Aorta (tissue), 5 donors: ENCODE measurements at places on chromosomes 12 and 14.

DNA sequence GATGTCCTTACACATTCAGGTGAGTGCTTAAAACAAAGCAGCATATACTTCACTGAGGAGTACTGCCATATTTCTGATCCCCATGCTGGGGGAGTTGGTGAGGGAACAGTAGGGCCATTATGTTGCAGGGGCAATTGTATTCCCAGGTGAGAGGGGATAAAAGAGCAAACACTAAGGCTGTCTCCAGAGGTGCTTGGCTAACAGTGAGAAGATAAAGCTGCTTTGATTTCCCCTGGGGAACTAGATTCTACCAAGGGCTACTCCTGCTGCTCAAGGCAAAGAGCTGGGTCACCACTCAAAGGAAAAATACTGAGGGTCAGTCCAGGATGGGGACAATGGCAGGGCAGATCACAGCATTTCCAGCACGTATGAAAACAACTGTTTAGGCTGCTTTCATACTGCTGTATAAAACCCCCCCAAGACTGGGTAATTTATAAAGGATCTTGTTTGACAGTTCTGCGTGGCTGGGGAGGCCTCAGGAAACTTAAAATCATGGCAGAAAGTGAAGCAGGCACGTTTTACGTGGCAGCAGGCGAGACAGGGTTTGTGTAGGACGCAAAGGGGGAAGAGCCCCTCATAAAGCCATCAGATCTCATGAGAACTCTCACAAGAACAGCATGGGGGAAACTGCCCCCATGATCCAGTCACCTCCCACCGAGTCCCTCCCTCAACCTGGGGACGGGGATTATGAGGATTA, 47.8 kb upstream of the OR5AU1 start:
- no peaks in the 10 kb centered on the region for H3K27me3 ChIP-seq
- no peaks in the 10 kb centered on the region for H3K4me1 ChIP-seq
- DNase-seq: no peak
- no peak overlapping the region for H3K27ac ChIP-seq
- H3K4me3 ChIP-seq: no peak overlapping the region

DNA sequence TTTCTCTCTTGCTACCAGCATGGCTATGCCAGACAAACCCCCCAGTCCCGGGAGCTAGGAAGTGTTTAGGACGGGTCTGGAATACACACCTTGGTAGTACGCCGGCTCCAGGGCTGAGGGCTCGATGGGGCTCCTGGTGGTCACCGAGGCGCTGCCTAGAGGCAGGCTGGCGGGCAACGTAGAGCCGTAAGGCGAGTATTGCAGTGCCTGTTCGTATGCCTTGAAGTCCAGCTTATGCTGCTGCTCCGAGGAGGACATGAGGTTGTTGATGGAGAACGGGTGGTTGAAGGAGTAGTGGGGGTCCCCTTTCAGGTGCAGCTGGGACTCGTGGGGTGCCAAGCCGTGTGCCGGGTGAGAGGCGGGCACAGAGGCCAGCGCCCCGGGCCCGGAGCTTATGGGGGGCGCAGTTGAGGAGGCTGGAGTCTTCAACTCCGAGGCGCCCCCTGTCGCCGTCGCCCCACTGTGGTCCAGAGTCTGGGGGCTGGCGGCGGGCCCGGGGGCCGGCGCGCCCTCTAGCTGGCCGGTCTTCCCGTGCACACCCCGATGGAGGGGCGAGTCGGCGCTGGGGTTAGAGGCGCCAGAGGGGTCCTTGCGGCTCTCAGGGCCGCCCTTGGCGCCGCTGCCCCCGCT, 3.6 kb downstream of the FOXA1 start:
- H3K27me3 ChIP-seq: no peaks in the 10 kb centered on the region
- H3K36me3 ChIP-seq: no peaks in the 10 kb centered on the region
- H3K4me1 ChIP-seq: no peaks in the 10 kb centered on the region
- DNase-seq: peak; percentile 75
- H3K27ac ChIP-seq: no peak overlapping the region

DNA sequence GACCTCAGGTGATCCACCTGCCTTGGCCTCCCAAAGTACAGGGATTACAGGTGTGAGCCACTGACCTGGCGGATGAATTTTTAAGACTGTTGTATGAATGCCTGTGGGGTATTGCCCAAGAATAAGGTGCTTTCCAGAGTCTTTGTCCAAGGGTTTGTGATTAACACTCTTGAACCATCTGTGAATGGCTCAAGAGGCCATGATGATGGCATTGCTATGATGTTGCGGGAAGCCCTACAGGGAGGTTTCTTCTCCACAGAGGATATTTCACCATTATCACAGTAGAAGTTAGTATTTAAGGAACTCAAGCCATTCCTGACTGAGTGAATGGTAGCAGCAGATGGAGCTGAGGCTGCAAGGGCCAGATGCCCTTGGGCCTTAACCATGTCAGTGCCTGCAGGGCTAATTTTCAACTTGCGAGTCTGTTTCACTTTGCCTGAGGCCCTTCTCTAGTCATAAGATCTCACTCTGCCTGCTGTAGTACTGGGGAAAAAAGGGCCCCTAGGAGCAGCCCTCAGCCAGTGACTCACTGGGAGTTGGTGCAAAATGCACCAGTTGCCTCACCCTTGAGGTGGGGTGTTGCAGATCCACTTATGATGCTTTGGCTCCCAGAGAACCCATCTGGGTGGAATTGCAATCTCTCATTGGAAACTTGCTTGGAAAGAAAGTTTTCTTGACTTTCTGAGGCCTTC, 108.6 kb upstream of the FLRT2 start:
- peaks cover 5% of the 10 kb centered on the region for H3K4me1 ChIP-seq
- H3K27ac ChIP-seq: no peak overlapping the region
- no peaks in the 10 kb centered on the region for H3K27me3 ChIP-seq
- H3K36me3 ChIP-seq: no peaks in the 10 kb centered on the region
- H3K4me3 ChIP-seq: no peak overlapping the region
- no peak for DNase-seq

DNA sequence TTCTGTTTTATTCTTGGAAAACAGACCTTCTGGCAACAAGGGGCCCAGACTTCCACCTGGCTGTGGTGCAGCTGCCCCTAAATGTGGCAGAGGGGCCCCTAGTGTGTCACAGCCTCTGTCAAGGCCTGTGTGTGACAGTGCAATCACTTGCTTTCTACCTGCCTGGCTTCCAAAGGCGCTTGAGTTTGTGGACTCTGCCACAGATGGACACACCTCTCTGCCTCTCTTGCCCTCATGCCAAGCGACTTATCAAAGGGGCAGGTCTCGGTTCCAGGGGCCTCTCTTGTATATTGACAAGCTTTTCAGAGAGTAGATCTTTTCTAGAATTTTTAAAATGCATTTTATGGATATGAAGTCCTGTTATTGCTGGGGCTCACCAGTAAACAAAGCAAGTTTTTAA, 217.2 kb downstream of the SLC15A4 start:
- no peak overlapping the region for H3K4me3 ChIP-seq
- H3K36me3 ChIP-seq: no peaks in the 10 kb centered on the region
- no peak overlapping the region for H3K27ac ChIP-seq
- no peaks in the 10 kb centered on the region for H3K27me3 ChIP-seq

DNA sequence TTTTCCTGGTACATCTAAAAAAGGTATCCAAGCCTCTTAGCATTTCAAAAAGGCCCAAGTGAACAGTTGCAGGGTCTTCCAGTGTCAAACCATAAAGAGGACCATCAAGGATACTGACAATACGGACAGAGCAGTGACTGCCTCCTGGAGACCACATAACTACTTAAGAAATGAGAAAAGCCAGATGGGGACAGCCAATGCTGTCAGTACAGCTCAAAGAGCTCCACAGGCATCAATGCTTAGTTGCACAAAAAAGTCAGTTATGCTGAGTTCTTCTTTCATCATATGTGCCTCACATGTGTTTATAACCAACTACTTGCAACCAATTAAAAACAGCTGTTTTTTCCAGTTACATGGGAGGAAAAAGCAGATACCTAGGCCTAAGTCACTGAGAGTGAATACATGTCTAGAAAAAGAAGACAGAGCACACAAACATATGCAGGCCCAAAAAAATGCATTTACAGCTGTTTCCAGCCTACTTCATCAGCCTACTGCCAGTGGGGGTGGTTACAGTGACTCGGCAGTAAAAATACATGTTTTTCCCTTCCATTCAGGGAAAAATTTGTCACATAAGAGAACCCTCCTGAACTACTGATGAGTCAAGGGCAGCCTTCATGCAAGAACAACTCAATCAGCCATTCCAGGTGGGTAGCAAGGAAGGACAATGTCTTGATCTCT, 84.0 kb downstream of the DCAF5 start:
- no peak overlapping the region for H3K4me3 ChIP-seq
- peaks cover 5% of the 10 kb centered on the region for H3K4me1 ChIP-seq
- DNase-seq: no peak
- no peaks in the 10 kb centered on the region for H3K36me3 ChIP-seq
- no peak overlapping the region for H3K27ac ChIP-seq
